ENCODE measurements at places on chromosomes 1 and 21.
A peak's percentile ranks its signal among the peaks of the same experiment; 100 is the strongest.

GRCh38 chr21:43842742-43843141, 22.3 kb upstream of the AGPAT3 start:
- no peak for DNase-seq

- DNase-seq: no peak
Measured at GRCh38 chr1:216356945-216357344, 66.3 kb downstream of the USH2A start.

DNA sequence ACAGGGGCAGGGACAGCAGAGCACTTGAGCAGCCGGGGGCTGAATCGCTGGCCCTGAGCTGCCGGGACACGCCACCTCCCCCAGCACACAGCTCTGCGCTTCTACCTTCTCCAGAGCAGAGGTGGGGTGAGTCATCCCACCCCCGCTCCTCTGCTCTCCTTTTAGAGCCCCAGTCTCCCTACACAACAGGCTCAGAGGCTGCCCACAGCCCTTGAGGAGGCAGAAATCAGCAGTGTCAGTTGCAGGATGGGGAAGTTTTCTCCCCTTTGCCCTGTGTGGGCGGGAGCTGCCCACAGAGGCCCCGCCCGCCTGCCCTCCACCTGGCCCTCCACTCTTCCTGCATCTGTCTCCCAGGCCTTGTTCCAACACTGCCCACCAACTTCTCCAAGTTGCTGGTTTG, 94.6 kb downstream of the STUM start:
- DNase-seq: peak; percentile 60

DNA sequence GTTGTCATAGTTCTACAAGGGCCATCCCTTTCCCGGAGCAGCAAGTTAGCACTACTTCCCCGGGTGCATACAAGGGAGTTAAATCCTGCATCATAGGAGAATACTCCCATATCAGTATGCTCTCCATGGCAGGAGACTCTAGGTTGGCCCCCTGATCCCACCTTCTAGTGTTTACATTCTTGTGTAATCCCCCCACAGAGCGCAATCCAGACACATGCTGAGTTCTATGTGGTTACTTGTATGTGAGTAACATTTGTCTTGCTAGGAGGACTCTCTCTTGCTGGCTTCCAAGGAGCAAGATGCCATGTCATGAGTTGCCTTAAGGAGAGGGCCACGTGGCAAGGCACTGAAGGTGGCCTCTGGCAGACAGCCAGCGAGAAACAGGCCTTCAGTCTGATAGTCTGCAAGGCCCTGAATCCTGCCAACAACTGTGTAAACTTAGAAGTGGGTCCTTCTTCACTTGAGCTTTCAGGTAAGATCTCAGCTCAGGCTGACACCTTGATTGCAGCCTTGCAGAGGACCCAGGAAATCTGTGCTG, 155.3 kb downstream of the CDC7 start:
- no peak for DNase-seq

- DNase-seq: no peak
Measured at GRCh38 chr1:173856014-173856413, 11.8 kb downstream of the GAS5 start.

DNA sequence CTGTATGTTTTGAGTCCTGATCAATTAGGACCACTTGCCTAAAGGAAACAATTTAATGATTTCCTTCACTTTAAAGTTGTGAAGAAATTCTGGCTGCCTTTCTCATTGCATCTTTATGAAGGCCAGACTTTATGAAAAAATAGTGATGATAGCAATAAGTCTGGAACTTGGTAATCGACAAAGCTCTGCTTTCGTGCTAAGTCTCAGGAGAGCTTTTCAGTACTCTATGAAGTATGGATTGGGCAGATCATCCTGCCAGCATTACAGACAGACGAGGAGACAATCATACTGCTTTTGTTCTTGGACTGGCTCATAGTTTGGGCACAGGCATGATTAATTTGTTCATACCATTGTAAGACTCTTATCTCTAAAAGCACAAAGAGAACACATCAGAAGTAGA, 45.5 kb upstream of the KCNJ15 start:
- no peak for DNase-seq

GRCh38 chr1:30342535-30343141, 380.7 kb downstream of the MATN1 start:
- DNase-seq: no peak

DNA sequence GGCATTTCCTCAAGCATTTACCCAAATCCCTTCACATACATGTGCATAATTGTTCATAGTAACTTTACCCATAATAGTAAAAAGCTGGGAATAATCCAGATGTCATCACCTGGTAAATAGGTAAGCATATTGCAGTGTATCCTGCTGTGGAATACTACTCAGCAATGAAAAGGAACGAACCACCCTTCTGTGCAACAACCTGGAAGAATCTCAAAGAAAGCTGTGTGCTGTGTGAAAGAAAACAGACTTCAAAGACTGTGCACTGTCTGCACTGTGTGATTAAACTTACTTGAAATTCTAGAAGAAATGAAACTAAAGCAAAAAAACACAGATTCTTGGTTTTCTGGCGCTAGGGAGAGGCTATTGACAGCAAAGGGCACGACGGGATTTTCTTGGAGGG, 13.5 kb downstream of the TFF2 start:
- DNase-seq: no peak

DNA sequence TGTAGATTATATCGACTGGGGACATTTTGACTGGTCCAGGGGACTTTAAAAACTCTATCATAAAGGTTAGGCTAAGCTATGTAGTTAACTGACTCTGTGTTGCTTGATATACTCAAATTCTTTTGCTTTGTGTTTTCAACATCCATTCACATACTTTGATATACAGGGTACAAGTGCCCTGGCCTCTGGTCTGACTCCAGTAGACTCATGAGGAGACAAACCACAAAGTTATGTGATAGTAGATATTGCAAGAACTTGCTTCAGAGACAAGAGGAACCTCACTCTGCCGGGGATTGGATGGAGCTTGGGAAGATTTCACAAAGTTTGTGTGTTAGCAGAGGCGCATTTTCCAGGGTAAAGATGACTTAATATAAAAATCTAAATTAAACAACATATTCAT, 1.3 kb downstream of the GORAB start:
- no peak for DNase-seq

DNA sequence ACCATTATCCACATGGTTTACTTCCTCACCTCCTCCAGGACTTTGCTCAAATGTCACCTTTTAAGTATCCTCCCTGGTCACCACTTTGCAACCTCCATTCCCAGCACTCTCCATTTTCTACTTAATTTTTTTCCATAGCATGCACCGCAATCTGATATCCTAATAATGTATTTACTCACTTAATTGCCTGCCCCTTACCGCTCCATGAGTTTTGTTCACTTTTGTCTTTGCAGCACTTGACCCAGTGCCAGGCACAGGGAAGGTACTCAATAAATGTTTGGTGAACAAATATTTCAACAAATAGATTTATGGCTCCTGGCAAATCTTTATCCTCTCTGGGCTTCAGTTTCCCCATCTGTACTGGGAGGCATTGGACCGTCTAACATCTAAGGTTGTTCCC, 53.6 kb downstream of the UBE2T start:
- no peak for DNase-seq

Data from stimulated activated CD4-positive, alpha-beta T cell treated with anti-CD3 and anti-CD28 coated beads, Interleukin-12 subunit alpha, Interleukin-12 subunit beta, amount 100 ng/mL, for 24 hours (primary cell).